GM19239 (cell line): ENCODE measurements at places on chromosomes 6 and 20.

DNA sequence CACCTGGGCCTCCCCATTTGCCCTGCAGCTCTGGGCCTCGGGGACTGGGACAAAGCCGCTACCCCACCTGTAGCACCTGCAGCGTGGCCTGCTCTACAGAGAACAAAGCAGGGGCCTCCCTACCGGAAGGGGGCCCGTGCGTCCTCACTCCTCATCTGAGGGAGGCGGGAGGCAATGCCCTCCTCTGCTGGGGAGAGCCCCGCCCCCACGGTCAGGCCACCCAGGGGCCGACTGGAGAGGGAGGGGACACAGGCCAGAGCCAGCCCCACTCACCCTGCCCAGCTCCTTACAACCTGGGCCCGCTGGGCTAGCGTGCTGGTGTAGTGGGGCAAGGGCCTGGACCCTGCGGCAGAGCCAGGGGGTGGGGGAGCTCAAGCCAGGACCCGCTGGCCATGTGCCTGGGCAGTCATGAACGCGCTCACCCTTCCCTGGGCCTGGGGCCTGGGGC lies 8.0 kb downstream of the LAMA5 start:
- no peak for DNase-seq

GRCh38 chr6:158715330-158716311 lies 65.8 kb downstream of the SYTL3 start:
- peak; percentile 57 for DNase-seq

DNA sequence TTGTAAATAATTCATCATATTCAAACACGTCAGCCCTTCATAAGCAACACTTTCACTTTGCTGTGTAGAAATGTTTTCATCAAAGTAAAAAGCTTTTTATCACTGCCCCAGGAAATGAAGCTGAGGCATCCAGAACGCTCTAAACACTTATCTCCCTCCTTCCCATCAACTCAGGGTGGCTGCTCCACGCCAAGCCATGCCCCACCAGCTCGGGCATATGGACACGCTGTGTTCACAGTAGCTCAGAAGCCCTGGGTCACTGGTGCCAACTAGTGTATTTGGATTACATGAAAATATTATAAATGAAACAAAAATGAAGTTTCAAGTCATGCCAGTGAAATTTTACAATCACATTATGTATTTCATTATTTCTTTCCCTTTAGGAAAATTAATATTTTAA lies 10.3 kb downstream of the PDE10A start:
- no peak for DNase-seq

DNA sequence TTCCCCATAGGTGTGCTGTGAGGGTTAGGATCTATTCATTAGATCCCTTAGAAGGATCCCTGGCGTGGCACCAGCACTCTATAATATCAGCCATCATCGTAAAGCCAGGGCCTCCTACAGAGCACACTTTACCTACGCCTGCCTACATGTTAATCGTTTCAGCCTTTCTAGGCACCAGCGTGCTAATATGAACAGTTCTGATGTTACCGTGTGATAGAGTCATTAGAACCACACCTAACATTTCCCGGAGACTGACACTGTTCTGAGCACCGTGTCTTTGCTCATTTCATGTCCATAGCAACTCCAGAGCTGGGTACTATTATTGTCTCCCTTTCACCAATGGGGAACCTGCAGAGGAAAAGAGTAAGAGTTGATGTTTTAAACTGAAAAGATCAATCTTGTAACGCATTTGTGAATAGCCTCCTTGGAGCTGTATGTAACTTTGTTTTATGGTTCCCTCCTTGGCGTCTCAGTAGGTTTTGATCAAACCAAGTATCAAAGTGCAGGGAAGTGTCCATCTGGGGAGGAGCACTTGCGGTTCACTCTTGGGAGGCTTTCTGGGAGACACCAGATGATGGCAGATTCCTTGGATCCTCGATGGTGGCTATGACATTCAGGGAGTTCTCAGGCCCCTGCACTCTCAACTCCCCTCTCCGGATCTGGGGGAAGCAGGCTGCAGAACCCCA lies 73.8 kb upstream of the KCNG1 start:
- no peak for DNase-seq

DNA sequence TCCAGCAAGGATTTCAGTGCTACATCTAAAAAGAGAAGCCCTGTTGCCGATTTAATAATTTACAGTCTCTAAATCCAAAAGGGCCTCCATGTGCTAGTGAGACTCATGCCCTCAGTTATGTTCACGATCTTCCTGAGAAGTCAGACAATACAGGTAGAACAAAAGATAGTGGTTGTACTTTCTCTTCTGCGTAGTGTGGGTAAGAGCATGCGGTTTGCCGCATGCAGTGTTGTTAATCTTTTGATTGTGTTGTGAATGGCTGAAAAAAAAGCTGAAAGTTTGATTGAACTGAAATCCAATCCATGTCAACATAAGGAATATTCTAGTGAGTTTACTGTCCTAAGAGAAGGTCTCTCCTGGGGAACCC lies 74.8 kb upstream of the AGPAT4 start:
- DNase-seq: no peak

DNA sequence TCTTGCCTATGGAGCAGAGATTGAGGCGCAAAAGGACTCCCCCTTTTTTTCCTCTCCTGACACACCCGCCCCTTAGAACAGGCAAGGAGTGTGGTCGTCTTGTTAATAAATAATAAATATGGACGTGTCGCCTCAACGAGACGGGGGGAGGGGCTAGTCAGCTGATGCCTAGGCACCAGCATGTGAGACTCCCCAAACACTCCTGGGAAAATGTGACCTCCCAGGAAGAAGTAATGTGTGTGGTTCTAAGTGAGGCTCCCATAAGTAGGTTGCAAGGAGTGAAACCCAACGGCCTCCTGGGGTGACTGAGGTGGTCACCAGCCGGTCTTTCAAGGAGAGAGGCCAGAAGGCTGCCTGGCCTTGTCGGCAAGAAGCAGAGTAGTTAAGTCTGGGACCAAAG lies 1.1 kb upstream of the FAXC start:
- no peak for DNase-seq

GRCh38 chr6:129494099-129494498 lies 215.9 kb downstream of the ARHGAP18 start:
- DNase-seq: no peak
